ENCODE measurements at places on chromosomes 3 and 15.
A peak's percentile ranks its signal among the peaks of the same experiment; 100 is the strongest.

GRCh38 chr3:177109688-177110330, 87.5 kb downstream of the TBL1XR1 start:
- DNase-seq = no peak

DNA sequence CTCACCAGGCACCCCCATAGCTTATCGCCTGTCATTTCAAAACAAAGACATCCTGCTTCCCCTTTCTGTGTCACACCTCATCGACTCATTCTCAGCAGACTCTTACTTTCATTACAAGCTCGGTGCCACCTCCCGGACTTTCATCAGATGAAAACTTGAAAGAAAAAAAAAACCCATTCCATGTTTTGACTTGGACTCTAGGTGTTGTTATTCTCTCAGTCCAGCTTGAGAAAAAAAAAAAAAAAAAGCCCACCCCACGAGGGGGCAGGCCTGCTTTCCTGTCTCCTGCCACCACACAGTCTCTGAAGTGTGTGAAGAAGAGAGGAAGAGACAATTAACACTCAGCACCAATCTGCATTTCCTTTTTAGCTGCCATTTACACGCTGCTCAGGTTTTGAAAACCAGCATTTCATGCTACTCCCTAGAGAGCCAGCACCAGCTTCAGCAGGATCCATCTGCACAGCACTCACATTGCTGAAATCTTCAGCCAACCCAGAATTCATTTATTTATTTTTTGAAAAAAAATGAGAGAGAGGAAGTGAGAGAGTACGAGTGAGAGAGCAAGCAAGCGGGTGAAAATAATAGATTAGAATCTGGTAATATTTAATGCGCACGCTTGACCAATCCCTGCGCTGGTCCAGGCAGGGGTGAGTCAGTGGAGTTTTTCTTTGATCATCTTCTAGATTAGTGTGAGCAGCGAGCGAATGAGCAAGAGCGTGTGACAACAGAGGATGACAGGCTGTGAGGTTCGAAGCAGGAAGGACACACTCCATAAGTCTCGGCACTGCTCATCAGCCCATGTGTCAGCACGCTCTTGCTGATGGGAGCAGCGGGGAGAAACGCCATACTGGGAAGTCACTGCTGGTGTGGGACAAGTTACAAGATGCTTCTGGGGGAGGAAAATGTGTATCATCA, 23.5 kb downstream of the ZNF80 start:
- peak; percentile 54 for DNase-seq

GRCh38 chr3:74639681-74640080, 25.2 kb upstream of the CNTN3 start:
- no peak for DNase-seq

GRCh38 chr15:74829486-74829885, 3.1 kb downstream of the CPLX3 start:
- DNase-seq = no peak

- no peak for DNase-seq
Measured at GRCh38 chr3:75985432-75985831, 200.1 kb upstream of the ZNF717 start.

GRCh38 chr3:181581656-181582055, 130.1 kb upstream of the SOX2 start:
- DNase-seq = no peak

- DNase-seq = peak; percentile 25
Measured at GRCh38 chr3:181999314-181999713, 287.6 kb downstream of the SOX2 start.

DNA sequence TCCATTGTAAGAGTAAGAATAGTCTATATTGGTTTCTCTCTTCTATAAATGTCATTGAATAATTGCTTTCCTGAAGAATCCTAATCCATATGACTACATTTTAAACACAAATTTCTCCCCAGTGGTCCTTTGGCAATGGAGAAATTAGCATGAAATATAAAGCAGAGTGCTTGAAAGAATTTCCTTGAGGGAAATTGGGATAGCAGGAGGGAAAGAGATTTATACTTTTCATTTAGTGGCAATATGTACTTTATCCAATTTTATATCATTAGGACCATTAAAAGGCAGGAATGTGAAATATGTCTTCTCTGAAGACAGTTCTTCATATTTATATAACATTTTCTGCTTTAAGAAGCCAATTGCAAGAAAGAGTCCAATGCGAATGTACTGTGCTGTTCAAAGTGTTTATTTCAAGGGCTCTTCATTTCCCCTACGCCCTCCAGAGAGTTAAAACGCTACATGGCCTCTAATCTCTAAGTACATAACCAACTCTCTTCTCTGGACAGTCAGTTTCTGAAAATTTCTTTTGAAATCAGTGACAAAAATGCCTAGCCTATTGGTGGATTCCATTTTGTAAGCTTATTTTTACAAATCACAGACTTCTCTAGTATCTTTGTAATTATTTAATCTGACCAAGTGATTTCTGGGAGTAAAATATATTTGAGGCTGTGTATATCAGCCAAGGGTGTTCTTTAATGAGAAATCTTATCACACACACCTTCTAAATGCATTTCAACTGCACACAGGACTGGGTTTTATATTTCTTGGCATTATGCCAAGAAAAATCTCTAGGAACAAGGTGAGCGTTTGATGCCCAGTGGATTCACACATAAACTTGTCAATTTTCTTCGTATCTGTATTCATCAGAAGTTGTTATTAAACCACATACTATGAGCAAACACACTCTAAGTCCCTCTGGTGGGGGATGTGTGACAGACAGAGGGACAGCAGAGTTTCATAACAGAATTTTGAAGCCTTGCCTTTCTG, 51.2 kb downstream of the KCNAB1 start:
- DNase-seq = no peak

DNA sequence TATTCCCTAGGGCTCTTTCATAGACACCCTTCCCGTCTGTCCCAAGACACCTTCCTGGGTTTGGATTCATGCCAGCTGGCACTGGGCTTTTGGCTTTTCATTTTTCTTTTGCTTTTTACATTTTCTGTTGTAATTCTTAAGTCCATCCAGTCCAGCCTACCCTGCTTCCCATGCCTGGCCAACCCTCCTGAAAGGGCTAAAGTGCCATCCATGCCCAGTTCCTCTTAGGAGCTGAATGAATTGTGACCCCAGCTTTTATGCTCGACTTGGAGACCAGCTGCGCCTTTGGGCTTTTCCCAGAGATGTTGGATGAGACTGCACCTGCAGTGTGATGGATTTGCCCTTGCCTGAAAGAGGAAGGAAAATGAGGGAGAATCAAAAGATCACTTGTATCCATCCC, 25.8 kb downstream of the LRRN1 start:
- DNase-seq = no peak

DNA sequence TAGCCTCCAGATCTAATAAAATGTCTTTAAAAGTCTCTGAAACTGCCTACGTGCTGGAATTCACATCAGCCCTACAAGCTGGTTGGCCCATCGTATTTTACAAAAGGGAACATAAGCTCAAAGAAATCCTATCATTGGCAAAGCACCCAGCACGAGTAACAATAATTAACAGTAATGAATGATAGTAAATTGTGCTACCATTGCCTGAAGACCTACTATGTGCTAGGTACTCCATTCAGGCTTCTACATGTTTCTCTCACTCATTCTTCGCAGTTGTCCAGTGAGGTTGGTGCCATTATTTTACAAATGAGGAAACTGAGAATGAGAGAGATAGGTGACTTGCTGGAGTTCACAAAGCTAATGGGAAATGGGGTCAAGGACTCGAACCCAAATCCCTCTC, 7.1 kb upstream of the EPHB3 start:
- DNase-seq = no peak

DNA sequence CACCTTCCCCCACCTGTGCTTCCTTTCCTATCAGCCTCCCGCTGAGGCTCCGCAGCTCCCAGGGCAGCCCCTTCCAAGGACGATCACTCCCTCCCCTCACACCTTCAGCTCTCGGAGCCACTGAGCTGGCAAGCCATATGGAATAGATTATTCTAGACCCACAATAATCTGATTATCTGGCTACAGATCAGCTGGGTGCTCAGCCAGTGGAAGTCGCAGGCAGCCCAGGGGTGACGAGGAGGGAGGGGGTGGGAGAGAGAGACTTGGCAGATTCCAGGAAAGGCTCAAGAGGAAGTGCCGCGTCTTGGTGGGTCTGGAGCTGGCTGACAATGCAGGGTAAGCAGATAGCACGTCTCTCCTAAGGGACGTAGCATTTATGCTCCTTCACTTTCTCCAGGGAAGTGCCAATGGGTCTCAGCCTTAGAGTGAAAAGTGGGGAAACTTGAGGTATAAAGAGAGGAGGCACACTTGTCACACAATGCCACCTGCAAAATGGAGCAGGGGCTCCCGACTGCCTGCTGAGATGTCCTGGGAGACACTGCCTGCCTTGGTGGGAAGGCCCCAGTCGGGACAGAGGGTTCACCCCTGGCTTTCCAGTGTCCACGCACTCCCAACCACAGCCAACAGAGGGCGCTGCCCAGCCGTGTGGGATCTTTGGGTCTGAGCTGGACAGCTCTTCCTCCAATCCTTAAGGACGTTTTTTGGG, 9.4 kb upstream of the MESP1 start:
- DNase-seq = peak; percentile 90

GRCh38 chr3:176855901-176856486, 341.3 kb downstream of the TBL1XR1 start:
- no peak for DNase-seq

- DNase-seq = no peak
Measured at GRCh38 chr3:43865351-43865750, 174.6 kb downstream of the ABHD5 start.

- no peak for DNase-seq
Measured at GRCh38 chr3:31422237-31422636, 110.5 kb upstream of the STT3B start.

GRCh38 chr3:13495351-13495813, 15.3 kb downstream of the HDAC11 start:
- no peak for DNase-seq

DNA sequence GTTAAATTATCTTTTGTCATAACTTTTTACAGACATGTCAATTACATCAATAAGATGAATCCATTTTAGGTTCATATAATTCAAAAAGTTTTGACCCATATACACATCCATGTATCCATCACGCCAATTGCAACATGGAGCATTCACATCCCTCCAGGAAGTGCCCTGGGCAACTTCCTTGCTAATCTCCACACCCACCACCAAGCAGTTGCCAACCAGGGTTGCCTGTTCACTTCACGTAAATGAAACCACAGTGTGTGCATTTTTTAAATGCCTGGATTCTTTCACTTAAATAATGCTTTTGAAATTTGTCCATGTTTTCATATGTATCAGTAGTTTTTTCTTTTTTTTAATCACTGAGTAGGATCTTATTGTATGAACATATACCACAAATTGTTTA, 40.7 kb upstream of the LYZL4 start:
- DNase-seq = no peak

Measured in GM13976 (cell line).